Pancreas (tissue), 10 donors: ENCODE measurements at places on chromosomes 3 and 15. TPM values are rescaled to one million over a fixed set of nuclear protein-coding genes. Genes with fewer than 3 reads are reported as not detected.

GRCh38 chr15:40550341-40551037 is 14.4 kb downstream of the CCDC32 start:
- peaks cover 3% of the 10 kb centered on the region for H3K36me3 ChIP-seq
- no peak overlapping the region for H3K27ac ChIP-seq
- no peak for DNase-seq
- no peaks in the 10 kb centered on the region for H3K4me1 ChIP-seq
- H3K27me3 ChIP-seq, result no peaks in the 10 kb centered on the region

DNA sequence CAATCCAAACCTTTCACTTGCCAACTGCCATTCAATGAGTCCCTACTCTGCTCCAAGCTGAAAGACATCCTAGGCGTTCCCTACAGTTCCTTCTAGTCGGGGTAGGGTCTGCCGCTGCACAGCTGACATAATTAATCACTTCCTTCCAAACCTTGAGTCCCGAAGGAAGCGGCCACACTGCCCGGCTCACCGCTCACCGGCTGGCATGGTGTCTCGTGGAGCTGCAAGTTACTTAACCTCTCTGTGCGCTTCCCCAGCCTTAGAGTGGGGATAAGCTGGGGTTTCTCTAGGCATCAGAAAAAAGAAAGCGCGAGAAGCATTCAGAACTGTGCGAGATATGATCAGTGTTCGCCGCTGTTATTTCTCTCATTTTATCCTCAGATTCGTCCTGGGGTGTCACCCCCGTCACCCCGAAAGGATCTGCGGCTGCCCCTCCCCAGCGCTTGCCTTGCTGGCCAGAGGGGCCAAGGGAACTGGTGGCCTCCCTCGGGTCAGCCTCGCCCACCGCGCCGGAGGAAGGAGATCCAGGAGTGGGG is 748 bp downstream of the MRPS25 start:
- H3K36me3 ChIP-seq, result no peaks in the 10 kb centered on the region
- peak overlapping the region; percentile 58 for H3K27ac ChIP-seq
- H3K4me1 ChIP-seq, result peaks cover 4% of the 10 kb centered on the region

- H3K27me3 ChIP-seq, result no peaks in the 10 kb centered on the region
- H3K4me1 ChIP-seq, result no peaks in the 10 kb centered on the region
- DNase-seq, result no peak
- H3K4me3 ChIP-seq, result no peak overlapping the region
- H3K36me3 ChIP-seq, result no peaks in the 10 kb centered on the region
These were observed 469.9 kb upstream of the CBLB start for GRCh38 chr3:106338582-106339214.

The IL20RB gene
- 0.37 TPM for total RNA-seq
